ENCODE measurements at places on chromosomes 2 and 18. TPM values are rescaled to one million over a fixed set of nuclear protein-coding genes. Genes with fewer than 3 reads are reported as not detected.

Gene SPDYA
- 0.58 TPM for total RNA-seq

Gene FTCDNL1
- total RNA-seq: 2.5 TPM

Gene TMEM247
- not detected for total RNA-seq

Gene SIX2
- 1.7 TPM for total RNA-seq

Gene DUSP2
- total RNA-seq: 1.1 TPM

Gene SLC4A3
- total RNA-seq: 20.9 TPM

Gene PKP4
- total RNA-seq: 79.7 TPM

Gene PSTPIP2
- total RNA-seq: 7.3 TPM

Gene CXCR1
- not detected for total RNA-seq

Data from esophagus muscularis mucosa (tissue), 4 donors.